Myocyte (in vitro differentiated cells): ENCODE measurements at places on chromosomes 2 and 18. TPM values are rescaled to one million over a fixed set of nuclear protein-coding genes. Genes with fewer than 3 reads are reported as not detected.

The TFCP2L1 gene
- under 0.01 TPM in 1 of 2 replicates, not detected in the other for total RNA-seq

The RAPH1 gene
- total RNA-seq, result 31.3 and 41.3 TPM in 2 replicates

DNA sequence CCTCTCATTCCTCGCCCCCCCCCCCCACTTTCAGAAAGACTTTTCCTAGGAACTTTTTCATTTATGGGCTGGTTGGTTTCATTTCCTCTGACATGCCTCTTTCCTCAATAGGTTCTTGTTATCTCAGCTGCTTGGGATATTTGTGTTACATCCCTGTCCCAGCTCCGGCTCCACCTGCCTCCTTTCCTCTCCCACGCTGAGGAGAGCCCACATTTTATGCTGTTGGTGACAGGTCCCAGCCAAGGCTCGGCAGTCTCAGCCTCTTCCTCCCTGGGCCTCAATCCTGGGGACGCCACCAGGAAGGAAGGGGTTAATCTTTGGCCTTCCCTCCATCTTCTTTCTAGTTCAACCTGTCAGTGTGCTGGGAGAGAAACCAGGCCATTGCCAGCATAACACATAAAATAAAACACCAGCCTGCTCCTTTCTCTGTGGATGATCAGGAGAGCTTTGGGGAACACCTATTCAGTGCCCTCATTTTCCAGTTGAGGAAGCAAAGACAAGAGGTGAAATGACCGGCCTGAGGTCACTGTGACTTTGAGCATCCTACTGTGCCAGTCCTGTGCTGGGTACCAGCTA is 216.9 kb upstream of the TNP1 start:
- DNase-seq, result no peak

- no peak for DNase-seq
These were observed 44.4 kb downstream of the BCL11A start for GRCh38 chr2:60509066-60509465.

- DNase-seq, result no peak
These were observed 56.6 kb upstream of the HK2 start for GRCh38 chr2:74777161-74777900.

GRCh38 chr2:100460904-100461530 is 9.3 kb upstream of the NMS start:
- DNase-seq, result no peak

The LBX2 gene
- 0.68 and 1.5 TPM in 2 replicates for total RNA-seq

The GKN1 gene
- not detected in 2 replicates for total RNA-seq

- DNase-seq, result no peak
These were observed 34.9 kb downstream of the OSBPL1A start for GRCh38 chr18:24362757-24363156.

DNA sequence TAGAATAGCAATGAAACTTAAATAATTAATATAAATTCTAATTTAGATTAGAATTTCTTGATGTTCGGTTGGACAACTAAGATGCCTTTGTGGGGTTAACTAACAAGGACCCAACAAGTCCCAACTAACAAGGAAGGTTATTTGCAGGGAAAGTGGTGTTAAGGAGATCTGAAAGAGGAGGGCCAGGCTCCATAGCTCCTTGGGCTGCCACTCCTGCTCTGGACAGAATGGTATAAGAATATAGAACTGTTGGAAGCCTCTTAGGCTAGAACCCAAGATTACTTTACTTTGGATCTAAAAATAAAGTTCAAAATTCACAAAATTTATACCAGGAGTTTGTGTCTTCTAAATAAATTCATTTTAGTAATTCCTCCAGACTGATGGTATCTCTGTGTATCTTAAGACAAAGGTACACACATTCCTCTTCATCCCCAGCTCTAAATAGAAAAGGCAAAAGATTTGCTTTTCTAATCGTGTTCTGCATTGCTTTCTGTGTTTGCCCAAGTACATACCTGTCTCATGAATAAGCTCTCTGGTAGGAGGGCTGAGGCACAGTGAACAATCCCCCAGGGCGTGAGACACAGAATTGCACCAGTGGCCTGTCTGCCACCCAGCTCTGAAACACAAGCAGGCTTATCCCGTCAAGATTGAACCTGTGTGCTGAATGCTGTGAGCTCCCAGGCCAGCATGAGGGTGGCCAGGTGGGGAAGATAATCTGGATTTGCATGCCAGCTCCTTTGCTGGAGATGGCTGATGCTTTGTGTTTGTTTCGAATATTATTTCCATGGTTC is 176.0 kb downstream of the ACKR3 start:
- DNase-seq, result peak; percentile 61

DNA sequence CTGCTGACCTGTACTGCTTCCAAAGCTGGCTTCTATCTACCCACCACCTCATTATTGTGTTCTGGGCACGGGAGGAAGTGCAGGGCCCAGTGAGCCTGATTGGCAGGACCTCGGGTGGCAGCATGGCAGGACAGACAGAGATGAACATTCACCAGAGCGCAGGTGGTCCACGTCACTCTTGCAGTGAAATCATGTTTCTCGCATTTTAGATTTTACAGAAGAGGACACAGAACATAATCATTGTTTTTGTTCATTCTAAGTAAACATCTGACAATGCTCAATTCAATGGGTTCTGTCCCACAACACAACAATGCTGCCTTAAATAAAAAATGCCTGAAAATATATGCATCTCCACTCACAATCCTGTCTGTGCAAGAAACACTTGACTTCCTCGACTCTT is 11.5 kb upstream of the BIN1 start:
- DNase-seq, result no peak

The TWSG1 gene
- 52.3 and 84.2 TPM in 2 replicates for total RNA-seq

DNA sequence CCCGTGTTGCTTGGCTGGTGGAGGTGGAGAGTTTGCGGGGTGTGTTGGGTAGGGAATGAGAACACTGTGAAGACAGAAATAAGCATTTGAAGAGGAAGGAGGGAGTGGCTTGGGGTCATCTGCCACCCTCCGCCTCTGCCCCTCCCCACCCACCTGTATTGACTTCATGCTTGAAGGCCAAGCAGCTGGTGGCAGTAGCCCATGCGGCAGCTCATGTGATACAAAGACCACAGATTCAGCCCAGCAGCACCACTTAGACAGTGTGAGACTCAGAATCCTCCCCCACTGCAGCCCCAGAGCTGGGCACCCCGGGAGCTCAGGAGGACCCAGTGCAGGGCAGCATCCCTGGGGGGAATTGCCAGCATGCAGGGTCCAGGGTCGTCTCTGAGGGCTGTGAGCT is 15.4 kb downstream of the NPPC start:
- no peak for DNase-seq

DNA sequence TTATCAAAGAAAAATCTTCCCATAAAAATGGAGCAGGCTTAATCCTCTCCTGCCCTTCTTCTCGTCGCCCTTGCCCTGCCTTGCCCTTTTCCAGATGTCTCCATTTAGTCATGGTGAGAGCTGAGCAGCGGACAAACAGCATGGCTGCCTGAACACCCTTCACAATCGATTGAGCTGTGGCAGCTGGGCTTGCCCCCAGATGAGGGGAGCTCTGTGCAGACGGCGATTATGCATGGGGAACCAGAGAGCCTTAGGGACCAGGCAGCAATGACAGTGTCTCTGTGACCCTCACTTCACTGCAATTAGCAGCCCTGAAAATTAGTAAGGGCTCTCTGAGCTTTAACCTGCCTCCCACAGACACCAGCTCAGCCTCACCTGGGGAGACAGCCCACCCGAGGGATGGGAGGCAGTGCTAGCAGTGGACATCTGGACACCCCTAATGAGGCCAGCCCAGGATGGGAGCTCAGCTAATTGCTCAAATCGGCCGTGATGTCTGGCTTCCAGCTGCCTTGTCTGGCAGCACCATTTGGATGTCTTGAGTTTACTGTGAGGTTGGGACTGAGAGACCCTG is 365.7 kb downstream of the TNS1 start:
- DNase-seq, result no peak

The EN1 gene
- 5.1 and 8.1 TPM in 2 replicates for total RNA-seq

- no peak for DNase-seq
These were observed 44.8 kb upstream of the CNGA3 start for GRCh38 chr2:98301469-98301868.

DNA sequence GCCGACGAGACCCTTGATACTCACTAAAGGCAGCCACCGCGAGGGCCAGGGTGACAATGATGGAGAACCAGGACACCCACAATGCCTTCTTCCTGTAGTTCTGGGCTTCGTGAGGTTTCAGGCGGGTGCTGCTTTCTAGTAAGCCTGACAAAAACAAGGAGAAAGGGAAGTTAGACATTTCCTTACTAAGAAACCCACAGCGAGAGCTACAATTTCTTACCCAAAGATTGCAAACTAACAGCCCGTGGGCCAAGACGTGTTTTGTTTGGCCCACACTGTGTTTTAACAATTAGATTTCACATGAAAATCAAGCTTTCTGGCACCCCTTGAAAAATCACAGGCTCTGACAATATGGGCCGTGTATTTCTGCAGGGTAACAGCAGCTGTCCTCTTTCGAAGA is 5.6 kb downstream of the TMEM163 start:
- no peak for DNase-seq

DNA sequence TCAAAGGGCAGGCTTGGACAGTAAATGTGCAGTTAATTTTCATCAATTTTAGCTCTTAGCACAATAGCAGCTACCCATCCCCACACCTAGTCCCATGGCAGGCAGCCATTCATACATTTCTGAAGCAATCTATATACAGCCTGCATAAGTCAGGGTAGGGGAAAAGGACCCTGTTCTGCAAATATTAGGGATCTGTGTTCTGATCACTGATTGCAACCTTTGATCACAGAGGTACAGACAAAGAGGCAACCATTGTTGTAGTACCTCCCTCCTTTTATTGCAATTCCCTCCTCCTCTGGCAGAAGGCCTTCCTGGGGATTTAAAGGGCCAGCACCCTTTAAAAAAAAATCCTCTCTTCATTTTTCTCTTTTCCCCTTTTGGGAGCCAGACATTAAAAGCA is 58.3 kb downstream of the KANSL1L start:
- DNase-seq, result no peak

The RAB6D gene
- total RNA-seq, result not detected in 2 replicates

GRCh38 chr2:225353579-225354085 is 45.9 kb upstream of the NYAP2 start:
- DNase-seq, result no peak

- peak; percentile 84 for DNase-seq
These were observed 14.3 kb upstream of the STAM2 start for GRCh38 chr2:152189622-152190495.

DNA sequence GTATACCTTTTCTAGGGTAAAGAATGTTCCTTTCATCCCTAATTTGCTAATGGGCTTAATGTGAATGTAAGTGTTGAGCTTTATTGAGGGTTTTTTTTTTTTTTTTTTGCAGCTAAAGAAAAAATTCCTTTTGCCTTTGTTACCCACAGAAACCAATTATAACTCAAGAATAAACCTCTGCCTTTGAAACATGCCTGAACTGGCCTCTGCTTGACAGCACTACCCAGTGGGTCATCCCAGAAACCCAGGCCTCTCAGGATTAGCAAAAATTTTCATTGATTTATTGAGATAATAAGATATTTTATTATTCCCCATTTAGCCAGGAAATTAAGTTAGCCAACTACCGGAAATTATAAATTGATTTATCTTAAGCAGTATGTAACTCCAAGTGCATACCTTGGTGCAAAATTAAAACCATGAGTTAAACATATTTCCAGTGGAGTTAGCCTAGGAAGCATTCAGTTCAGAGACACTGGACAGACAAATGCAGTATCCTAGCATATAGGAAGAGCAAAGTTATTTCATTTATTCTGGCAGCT is 67.0 kb upstream of the RASGRP3 start:
- no peak for DNase-seq

GRCh38 chr2:232353660-232354059 is 24.9 kb upstream of the ALPP start:
- DNase-seq, result no peak

DNA sequence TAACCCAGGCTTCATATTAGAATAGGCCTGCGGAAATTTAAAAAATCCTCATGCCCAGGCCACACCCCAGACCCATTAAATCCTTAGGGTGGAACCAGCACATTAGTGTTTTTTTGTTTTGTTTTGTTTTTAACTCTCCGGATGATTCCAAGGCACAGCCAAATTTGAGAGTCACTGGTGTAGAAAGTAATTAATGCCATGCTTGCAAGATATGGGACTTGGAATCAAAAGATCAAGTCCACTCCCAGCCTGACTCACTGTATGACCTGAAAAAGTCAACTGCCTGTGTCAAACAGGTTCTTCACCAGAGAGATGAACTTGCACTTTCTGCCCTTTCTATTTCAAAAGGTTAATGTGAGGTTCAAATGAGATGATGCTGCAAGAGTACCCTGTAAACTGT is 310.3 kb upstream of the LYPD1 start:
- DNase-seq, result no peak

DNA sequence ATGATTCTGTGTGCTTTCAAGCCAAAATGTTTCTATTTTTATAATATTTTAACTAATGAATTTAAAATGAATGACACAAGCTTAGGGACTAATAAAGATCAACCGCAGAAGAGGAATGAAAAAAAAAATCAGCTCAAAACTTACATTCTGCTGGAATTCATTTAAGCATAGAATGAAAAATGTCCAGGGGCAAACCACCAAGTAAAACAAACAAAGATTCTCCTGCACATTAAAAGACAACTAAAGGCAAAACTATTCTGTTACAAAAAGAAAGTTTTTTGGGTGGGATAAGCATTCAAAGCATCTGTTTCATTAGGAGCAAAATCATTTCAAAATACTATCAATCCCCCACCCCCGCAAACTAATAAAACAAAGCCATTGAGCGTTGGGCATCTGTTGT is 99.3 kb upstream of the SOX11 start:
- no peak for DNase-seq

- no peak for DNase-seq
These were observed 44.9 kb downstream of the MYO3B start for GRCh38 chr2:170222842-170223241.

DNA sequence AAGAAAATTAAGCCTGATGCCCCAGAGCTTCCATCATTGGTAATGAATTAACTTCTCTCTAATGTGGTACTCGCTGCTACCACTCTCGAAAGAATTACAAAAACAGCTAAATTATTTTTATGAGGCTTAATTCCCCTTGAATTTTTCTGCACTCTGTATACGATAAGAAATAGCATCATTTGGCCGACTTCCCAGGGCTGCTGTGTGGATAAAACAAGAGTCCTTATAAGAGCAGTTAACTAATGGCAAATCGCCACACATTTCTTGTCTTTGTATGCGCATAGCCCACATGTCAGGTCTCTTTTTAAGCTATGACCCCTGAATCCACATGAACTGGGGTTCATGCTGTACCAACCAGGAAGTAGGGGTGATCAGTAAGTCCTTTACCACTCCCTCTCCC is 668.4 kb downstream of the TMEM182 start:
- DNase-seq, result no peak

DNA sequence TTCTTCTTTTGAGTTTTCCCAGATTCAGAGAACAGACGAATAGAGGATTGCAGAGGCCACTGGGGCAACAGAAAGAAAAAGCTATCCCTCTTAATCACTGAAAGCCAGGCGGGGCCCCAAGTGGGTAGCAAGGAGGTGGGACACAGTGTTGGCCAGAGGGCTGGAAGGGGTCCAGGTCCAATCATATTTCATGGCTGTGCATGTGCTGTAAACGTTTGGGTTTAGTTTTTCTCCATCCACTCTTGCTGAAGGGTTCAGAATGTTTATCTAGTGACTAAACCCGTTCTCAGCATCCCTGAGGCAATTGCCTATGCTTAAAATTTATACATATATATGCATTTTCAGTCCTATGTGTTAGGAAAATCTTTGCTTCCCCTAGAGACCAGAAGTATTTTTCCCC is 99.4 kb upstream of the EPHA4 start:
- DNase-seq, result no peak

The OTOS gene
- not detected in 2 replicates for total RNA-seq

The OTX1 gene
- total RNA-seq, result 0.62 TPM in 1 of 2 replicates, not detected in the other

- DNase-seq, result no peak
These were observed 14.5 kb downstream of the EPAS1 start for GRCh38 chr2:46311651-46312223.
